ENCODE measurements at places on chromosomes 7 and 10.

GRCh38 chr10:105339669-105340068 lies 698.6 kb downstream of the SORCS3 start:
- DNase-seq: no peak

- DNase-seq: no peak
These were observed 367.6 kb downstream of the HGF start for GRCh38 chr7:81402227-81402626.

DNA sequence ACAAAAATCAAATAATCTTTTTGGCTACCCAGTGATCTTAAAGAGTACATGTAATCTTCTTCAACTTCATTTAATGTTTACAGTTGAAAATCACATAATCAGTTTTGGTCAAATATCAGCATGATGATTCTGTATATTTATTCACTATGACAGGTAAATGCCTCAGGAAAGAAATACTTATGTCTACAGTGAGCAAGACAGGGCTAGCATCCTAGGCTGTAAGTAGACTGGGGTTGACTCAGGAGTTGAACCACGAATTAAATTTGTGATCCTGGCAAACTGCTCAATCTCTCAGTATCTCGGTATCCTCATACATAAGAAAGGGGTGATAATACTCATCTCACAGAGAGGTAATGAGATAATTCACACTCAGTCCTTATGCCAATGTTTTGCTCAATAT lies 71.8 kb downstream of the SEMA3D start:
- DNase-seq: no peak

DNA sequence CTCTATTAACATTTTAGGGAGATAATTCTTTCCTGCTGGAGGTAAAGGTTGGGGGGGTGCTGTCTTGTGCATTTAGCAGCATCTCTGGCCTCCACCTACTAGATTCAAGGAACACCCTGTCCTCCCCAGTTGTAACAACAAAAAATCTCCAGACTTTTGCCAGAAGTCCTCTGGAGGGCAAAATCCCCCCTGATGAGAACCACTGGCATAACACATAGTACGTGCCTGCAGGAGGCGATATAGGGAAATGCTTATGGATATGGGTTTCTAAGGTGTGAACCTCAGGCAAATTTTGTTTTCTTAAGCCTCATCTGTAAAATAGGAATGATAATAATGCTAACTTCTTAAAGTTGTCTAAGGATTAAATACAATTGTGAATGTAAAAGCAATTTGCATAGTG lies 2.9 kb upstream of the OSBPL3 start:
- DNase-seq: peak; percentile 13

GRCh38 chr10:31644931-31645633 lies 283.5 kb downstream of the ARHGAP12 start:
- no peak for DNase-seq

- DNase-seq: no peak
These were observed 88.8 kb downstream of the PTN start for GRCh38 chr7:137254766-137255165.

DNA sequence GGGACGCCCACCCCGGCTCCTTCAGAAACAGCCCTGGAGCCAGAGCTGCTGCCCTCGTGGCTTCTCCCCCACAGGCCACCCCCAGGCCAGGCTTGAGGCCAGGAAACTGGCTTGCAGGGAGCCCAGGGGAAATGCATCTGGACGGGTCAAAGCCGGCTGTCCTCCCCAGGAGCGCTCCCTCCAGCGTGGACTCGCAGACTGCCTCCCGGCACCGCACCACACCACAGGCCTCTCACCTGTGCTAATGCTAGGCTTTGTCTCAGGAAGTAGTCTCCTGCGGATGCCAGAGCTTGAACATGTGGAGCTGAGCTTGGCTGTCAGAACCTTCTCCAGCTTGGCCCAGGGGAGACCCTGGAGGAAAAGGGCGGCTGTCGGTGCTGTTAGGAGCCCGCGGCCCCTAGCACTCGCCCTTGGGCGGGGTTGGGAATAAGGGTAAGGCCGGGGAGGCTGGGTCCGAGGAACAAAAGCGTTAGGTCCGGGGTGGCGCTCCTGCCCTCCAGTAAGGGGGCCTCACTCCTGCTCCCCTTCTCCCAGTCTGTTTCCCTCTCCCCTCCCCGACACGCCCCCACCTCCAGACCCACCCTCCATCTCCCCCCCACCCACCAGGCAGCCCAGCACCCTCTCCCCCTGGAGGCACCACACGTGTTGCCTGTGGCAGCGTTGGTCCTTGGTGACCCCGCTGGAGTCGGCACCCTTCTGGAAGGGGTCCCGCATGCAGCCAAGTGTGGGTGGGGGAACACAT lies 21.6 kb upstream of the DRGX start:
- DNase-seq: no peak

DNA sequence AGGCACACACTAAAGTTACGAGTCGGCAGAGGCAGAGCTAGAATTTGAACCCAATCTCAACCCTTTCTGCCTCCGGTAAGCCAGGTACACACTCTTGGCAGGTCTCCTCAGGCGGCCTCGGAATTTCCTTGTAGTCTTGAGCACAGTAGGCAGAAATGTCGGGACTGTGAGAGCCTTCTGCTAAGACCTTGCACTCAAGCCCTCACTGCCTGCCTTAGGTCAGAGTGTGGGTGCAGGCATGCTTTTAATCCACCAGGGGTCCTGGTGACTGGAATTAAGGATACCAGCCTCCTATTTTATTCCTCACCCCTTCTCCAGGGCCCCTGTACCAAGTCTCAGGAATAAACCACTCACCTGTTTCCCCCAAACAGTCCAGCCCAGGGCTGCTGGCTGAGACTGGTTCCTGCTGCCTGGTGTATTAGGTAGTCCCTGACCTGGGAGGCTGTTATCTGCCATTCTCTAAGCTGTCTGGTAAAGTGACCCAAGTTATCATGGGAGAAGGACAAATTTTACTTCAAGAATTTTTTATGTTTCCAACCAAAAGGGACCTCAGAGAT lies 855 bp downstream of the ATP6V1F start:
- peak; percentile 67 for DNase-seq

DNA sequence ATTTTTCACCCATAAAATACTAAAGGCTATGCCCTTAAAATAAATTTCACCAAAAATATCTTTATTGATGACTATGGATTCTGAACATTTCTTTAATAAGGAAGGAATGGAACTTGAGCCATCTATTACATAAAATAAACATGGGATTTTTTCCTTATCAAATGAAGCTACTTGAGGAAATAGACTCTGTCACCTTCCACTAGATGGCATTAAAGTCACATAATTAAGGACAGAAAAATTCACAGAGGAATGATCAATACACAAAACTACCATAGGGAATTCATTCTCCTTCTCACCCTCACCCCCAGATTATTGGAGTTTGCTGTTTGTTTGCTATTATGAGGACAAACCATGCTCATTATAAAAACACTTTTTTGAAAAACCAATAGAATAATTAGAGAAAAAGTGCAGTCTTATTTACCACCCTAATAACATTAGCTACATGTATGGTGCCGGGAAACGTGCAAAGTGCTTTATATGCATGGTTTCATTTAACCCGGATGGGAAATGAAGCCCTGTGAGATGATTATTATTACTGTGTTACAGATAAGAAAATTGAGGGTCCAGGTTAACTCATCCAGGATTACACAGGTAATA lies 21.1 kb upstream of the FOXI2 start:
- no peak for DNase-seq

DNA sequence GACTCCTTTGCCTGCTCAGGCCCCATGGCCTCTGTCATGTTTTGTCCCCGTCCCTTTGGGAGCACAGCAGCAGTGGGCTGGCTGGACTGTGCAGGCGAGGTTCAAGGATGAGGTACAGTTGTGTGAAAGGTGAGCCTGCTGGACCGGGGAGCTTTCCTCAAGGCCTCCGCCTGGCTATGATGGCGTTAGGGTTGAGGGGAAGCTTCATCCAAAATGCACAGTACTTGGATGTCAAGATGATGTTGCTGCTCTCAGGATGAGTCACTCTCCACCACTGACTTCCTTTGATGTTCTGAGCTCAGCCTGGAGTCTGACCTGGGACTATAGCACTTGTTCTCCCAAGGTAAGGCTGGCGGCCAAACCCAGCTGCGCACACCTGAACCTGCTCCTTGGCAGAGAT lies 152.7 kb upstream of the SHH start:
- peak; percentile 30 for DNase-seq

DNA sequence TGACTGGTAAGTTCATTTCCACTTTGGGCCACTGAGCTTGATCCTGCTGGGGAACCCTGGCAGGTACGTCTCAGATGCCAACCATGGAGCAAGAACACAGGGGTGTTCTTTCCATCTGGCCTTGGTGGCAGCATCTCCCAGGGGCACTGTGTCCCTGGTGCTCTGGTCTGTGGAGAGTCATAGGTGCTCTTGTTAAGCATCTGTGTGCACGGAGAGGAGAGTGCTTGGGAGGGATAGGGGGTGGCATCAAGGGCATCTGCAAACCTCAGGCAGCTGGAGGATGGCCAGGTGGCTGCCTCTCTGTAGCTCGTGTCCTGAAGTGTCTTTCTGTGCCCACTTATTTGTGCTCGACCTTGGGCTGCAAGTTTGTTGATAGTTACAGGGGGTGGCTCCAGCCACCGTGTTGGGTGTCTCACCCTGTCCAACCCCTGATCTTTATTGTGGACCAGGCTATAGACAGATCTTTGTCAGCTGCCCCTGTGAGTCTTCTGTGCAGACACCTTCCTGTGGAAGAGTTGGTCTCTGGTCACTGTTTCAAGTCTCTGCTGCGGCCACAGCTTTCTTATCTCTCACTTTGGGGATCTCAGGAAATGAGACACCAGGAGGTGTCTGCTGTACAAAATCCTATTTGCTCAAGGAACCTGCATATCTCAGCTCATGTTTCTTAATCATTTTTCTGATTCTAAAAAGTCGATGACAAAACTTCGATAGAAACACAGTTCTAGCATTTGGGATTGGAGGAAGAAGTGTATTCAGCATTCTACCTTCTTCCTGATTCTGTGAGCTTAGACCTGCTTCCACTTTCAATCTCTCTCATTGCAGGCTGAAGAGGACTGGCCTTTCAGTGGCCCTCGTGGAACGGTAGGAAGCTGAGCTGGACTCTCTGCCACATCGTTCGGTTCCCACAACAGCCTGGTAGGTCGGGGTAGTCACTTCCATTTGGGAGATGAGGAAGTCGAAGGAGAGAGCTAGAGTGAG lies 17.2 kb upstream of the GIMAP8 start:
- no peak for DNase-seq

- no peak for DNase-seq
These were observed 7.2 kb downstream of the CDCA7L start for GRCh38 chr7:21938463-21938862.

GRCh38 chr10:23319835-23320234 lies 24.8 kb downstream of the C10orf67 start:
- no peak for DNase-seq
